ENCODE measurements at places on chromosomes 12 and 14. TPM values are rescaled to one million over a fixed set of nuclear protein-coding genes. Genes with fewer than 3 reads are reported as not detected.

- H3K4me1 ChIP-seq: no peaks in the 10 kb centered on the region
- no peaks in the 10 kb centered on the region for H3K27me3 ChIP-seq
- no peak overlapping the region for H3K27ac ChIP-seq
- DNase-seq: no peak
- H3K4me3 ChIP-seq: no peak overlapping the region
Observed at GRCh38 chr14:96484399-96484798, 17.8 kb upstream of the PAPOLA start.

DNA sequence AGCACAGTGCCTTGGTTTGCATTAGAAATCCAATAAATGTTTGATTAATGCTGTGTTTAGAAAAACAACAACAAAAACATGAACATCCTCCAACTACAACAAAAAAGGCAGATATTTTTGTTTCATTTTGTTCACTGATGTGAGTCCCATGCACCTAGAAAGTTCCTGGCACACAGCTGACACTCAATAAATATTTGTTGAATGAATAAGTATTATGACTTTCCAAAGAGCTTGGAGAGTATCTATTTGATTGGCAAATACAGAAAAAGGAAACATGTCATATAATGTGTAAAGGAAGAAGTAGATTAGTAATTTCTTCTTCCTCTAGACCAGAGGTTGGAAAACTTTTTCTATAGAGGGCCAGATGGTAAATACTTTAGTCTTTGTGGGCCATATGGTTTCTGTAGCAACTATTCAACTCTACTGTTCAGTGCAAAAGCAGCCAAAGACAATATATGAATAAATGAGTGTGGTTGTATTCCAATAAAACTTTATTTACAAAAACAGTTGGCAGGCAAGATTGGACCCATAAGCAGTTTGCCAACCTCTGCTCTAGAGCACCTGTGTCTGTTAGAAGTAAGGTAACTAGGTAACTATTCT, 312.3 kb upstream of the DIO2 start:
- H3K4me3 ChIP-seq: no peak overlapping the region
- H3K36me3 ChIP-seq: peaks cover 6% of the 10 kb centered on the region

LTB4R gene
- 26.1 TPM for total RNA-seq

- no peak overlapping the region for H3K4me3 ChIP-seq
- peaks cover 100% of the 10 kb centered on the region for H3K36me3 ChIP-seq
- no peaks in the 10 kb centered on the region for H3K27me3 ChIP-seq
Observed at GRCh38 chr12:49043856-49044258, 16.7 kb downstream of the KMT2D start.

DNA sequence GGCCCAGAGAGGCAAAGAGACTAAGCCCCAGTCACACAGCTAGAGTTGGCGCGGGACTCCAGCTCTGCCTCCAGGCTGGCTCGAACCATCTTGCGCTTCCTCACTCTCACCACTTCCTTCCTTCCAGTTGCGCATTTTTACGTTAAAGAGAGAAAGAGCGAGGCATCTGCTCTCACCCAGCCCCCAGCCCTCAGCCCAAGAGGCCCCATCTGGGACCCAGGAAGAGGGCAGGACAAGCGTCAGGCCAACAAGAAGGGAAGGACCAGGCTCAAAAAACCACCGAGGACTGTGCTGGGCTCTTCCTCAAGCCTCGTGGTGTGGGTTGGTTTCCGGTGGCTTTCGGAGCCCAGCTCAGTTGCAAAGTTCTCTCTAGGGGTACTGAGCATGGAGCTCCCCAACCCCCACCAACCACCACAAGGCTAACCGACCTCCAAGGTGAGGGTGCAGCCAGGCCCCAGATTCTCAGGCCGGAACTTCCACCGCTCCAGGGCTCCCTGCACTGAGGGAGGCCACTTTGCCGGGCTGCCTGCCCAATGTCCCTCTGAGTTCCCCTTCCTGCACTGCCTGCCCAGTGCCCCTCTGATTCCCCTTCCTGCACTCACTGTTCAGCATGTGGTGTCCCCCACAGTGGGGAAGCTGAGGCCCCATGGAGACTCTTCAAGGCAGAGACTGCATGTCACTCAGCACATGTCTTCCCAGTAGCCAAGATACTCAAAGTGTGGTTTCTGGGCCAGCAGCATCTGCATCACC, 35.9 kb downstream of the TESC start:
- peak overlapping the region; percentile 89 for H3K27ac ChIP-seq
- no peak overlapping the region for H3K4me3 ChIP-seq
- H3K27me3 ChIP-seq: no peaks in the 10 kb centered on the region
- DNase-seq: no peak
- peaks cover 79% of the 10 kb centered on the region for H3K4me1 ChIP-seq
